Mesendoderm (in vitro differentiated cells): ENCODE measurements at places on chromosomes 13 and 19.

DNA sequence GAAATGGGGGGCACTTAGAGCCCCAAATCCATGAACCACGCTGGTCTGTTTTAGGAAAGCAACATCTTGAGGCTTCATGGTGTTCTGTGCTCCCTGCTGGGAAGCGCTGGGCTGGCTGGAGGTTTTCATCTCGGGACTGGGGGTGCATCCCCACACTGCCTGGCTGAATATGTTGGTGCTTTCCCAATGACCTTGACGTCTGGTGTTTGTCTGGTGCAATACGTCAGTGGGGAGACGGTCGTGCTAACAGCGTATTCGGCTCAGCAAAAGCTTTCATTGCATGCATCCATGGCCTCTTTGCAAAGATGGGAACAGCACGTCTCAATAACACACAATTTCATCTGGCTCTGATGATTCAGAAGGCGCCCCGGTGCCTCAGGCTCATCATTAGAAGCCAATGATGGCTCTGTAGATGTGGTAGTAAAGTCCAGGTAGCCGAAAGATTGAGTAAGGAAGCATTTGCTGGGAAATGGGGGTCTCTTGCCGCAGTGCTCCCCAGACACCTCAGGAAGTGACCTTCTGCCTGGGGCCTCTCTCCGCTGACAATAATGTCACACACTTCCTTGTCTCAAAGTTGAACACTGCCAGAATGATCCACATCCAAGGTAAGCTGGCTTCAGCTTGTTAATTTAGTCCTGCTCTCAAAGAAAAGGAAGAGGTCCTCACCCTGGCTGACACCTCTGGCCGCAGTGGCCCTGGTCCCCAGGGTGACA lies 97.7 kb downstream of the ING1 start:
- H3K27me3 ChIP-seq: no peaks in the 10 kb centered on the region
- H3K36me3 ChIP-seq: no peaks in the 10 kb centered on the region
- no peaks in the 10 kb centered on the region for H3K4me1 ChIP-seq
- no peak overlapping the region for H3K4me3 ChIP-seq
- H3K27ac ChIP-seq: no peak overlapping the region

GRCh38 chr13:27924529-27925141 lies 4.8 kb downstream of the PDX1 start:
- H3K27me3 ChIP-seq: peaks cover 95% of the 10 kb centered on the region
- H3K4me3 ChIP-seq: no peak overlapping the region
- no peak for DNase-seq
- H3K36me3 ChIP-seq: no peaks in the 10 kb centered on the region
- peaks cover 2% of the 10 kb centered on the region for H3K4me1 ChIP-seq

GRCh38 chr13:72255908-72256307 lies 388.9 kb upstream of the DACH1 start:
- DNase-seq: peak; percentile 85
- H3K27me3 ChIP-seq: no peaks in the 10 kb centered on the region
- H3K27ac ChIP-seq: no peak overlapping the region

- no peaks in the 10 kb centered on the region for H3K36me3 ChIP-seq
- peak within 1 kb of the TSS; percentile 86 for H3K4me3 ChIP-seq
- H3K27ac ChIP-seq: peak within 1 kb of the TSS; percentile 58
- peak; percentile 91 for DNase-seq
- no peaks in the 10 kb centered on the region for H3K27me3 ChIP-seq
- peaks cover 2% of the 10 kb centered on the region for H3K4me1 ChIP-seq
These were observed at the start of gene SBNO2 for GRCh38 chr19:1173845-1174809. SBNO2 (minus strand) TSS chr19:1174268; CDS start chr19:1154276, 19,992 bp downstream.

- no peaks in the 10 kb centered on the region for H3K36me3 ChIP-seq
- H3K27me3 ChIP-seq: no peaks in the 10 kb centered on the region
- peaks cover 8% of the 10 kb centered on the region for H3K4me1 ChIP-seq
- DNase-seq: no peak
These were observed 105.3 kb downstream of the RGCC start for GRCh38 chr13:41562541-41563178.

GRCh38 chr13:25717666-25718197 lies 334.1 kb downstream of the SHISA2 start:
- H3K27me3 ChIP-seq: no peaks in the 10 kb centered on the region
- H3K36me3 ChIP-seq: no peaks in the 10 kb centered on the region
- no peaks in the 10 kb centered on the region for H3K4me1 ChIP-seq
- no peak for DNase-seq
- no peak overlapping the region for H3K4me3 ChIP-seq

GRCh38 chr19:56162258-56162657 lies 13.6 kb upstream of the GALP start:
- H3K36me3 ChIP-seq: no peaks in the 10 kb centered on the region
- H3K27ac ChIP-seq: no peak overlapping the region
- DNase-seq: no peak

DNA sequence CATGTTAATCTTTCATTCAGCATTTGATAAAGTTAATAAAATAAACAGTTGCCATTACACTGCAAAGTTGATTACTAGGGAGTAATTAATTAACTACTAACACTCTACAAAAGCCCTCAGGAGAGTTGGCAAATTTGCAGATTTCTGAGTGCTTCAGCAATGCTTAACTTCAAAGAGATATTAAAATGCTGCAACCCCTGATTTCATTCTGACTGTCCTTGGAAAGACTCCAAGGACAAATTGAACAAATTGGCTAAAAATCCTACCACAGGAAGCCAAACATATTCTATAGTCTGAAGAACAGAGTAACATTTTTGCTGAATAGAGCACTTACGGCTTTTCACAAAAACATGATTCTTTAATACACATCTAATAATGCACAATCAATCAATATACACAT lies 1543.0 kb downstream of the SLITRK5 start:
- H3K27me3 ChIP-seq: no peaks in the 10 kb centered on the region
- no peak overlapping the region for H3K4me3 ChIP-seq
- H3K36me3 ChIP-seq: no peaks in the 10 kb centered on the region
- no peaks in the 10 kb centered on the region for H3K4me1 ChIP-seq
- no peak overlapping the region for H3K27ac ChIP-seq

DNA sequence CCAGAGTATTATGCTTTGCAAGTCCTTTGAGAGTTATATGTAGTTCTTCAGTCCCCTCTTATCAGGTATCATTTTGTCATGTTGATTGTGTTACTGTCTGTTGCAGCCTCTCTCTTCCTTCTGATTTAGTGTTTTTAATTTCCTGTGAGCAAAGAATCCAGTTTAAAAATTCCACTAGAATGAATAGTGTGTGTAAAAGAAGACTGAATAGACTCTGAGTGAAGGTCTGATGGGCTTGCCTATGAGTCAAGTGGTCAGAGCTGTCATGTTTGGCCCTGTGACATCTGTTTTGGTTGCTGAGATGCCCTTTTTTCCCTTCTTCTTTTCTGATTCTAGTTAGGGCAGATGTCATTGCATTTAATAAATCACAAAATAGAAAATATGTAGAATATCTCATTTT lies 23.3 kb upstream of the KCTD4 start:
- H3K4me1 ChIP-seq: peaks cover 2% of the 10 kb centered on the region
- no peak overlapping the region for H3K27ac ChIP-seq
- no peaks in the 10 kb centered on the region for H3K27me3 ChIP-seq
- no peak for DNase-seq
- H3K36me3 ChIP-seq: no peaks in the 10 kb centered on the region

GRCh38 chr19:3458229-3459088 lies 21.9 kb downstream of the SMIM24 start:
- no peaks in the 10 kb centered on the region for H3K36me3 ChIP-seq
- H3K4me3 ChIP-seq: no peak overlapping the region
- H3K4me1 ChIP-seq: peaks cover 6% of the 10 kb centered on the region
- peak; percentile 63 for DNase-seq

DNA sequence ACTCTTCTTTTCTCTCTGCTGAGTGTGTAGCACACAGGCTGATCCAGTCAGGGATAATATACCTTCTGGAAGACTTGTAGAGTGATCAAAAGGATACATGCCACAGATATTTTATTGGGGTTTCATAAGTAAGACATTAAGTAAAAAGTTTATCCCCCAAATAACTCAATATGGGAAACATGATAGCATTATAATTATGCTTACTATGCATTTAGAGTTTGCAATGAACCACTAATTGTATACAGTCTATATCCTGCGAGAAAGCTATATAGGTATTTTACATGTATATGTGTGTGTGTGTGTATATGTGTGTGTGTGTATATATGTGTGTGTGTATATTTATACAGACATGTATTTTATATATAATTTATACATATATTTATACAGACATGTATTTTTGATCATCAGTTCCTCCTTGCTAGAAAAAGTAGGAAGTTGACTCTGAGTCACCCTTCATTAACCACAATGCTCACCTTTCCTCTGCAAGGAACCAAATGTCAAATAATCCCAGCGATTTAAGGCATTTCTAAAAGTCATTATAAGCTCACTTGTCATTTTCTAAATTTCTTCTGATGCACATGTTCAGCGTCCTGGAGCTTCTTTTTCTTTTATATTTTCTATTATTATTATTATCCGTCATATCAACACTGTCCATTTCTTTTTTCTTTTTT lies 312.5 kb upstream of the OBI1 start:
- H3K27ac ChIP-seq: no peak overlapping the region
- H3K4me3 ChIP-seq: no peak overlapping the region

GRCh38 chr13:24625331-24625731 lies 54.9 kb upstream of the ATP12A start:
- no peak for DNase-seq
- H3K4me1 ChIP-seq: no peaks in the 10 kb centered on the region
- no peak overlapping the region for H3K4me3 ChIP-seq
- no peaks in the 10 kb centered on the region for H3K36me3 ChIP-seq
- no peaks in the 10 kb centered on the region for H3K27me3 ChIP-seq
- H3K27ac ChIP-seq: no peak overlapping the region

GRCh38 chr19:40348125-40348913 lies at the start of the genes C19orf47 and PLD3:
C19orf47 (minus strand) TSS chr19:40348397; CDS start chr19:40341857, 6,540 bp downstream.
PLD3 (plus strand) TSS chr19:40348695; CDS start chr19:40366484, 17,789 bp downstream.
- peak; percentile 99 for DNase-seq
- H3K4me3 ChIP-seq: peak within 1 kb of the TSS; percentile 92
- H3K27me3 ChIP-seq: no peaks in the 10 kb centered on the region
- no peaks in the 10 kb centered on the region for H3K36me3 ChIP-seq
- H3K4me1 ChIP-seq: peaks cover 3% of the 10 kb centered on the region

DNA sequence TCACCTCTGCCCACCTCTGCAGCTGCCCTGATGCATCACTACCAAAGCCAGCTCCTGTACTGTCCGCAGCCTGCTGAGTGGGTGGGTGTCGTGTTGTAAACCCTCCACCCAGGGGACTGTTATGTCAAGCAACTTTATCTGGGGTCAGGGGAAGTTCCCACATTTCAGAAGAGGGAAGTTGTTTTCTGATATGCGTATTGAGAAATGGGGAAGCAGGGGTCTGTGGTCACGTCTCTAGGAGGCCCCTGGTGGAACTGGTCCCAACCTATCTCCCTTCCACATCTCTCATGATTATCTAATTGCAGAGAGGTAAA lies 31.2 kb downstream of the CLEC17A start:
- H3K27ac ChIP-seq: no peak overlapping the region
- DNase-seq: no peak
- no peaks in the 10 kb centered on the region for H3K36me3 ChIP-seq
- no peaks in the 10 kb centered on the region for H3K4me1 ChIP-seq
- H3K4me3 ChIP-seq: no peak overlapping the region

- H3K4me3 ChIP-seq: no peak overlapping the region
- no peaks in the 10 kb centered on the region for H3K36me3 ChIP-seq
- no peaks in the 10 kb centered on the region for H3K27me3 ChIP-seq
- no peak for DNase-seq
- H3K4me1 ChIP-seq: peaks cover 4% of the 10 kb centered on the region
These were observed 9.0 kb downstream of the LSM14A start for GRCh38 chr19:34181111-34181864.

- H3K27ac ChIP-seq: no peak overlapping the region
- no peak for DNase-seq
- no peak overlapping the region for H3K4me3 ChIP-seq
- H3K36me3 ChIP-seq: no peaks in the 10 kb centered on the region
- no peaks in the 10 kb centered on the region for H3K27me3 ChIP-seq
These were observed 7.0 kb upstream of the HSPH1 start for GRCh38 chr13:31168736-31169135.

GRCh38 chr19:18170714-18171255 lies 2.8 kb upstream of the IFI30 start:
- H3K27me3 ChIP-seq: no peaks in the 10 kb centered on the region
- H3K4me3 ChIP-seq: no peak overlapping the region
- peaks cover 2% of the 10 kb centered on the region for H3K4me1 ChIP-seq
- no peaks in the 10 kb centered on the region for H3K36me3 ChIP-seq
- no peak overlapping the region for H3K27ac ChIP-seq
- DNase-seq: no peak

GRCh38 chr13:98398581-98398980 lies 178.3 kb downstream of the STK24 start:
- peaks cover 3% of the 10 kb centered on the region for H3K36me3 ChIP-seq
- no peak for DNase-seq
- no peaks in the 10 kb centered on the region for H3K27me3 ChIP-seq
- H3K4me3 ChIP-seq: no peak overlapping the region
- H3K4me1 ChIP-seq: no peaks in the 10 kb centered on the region

- H3K36me3 ChIP-seq: no peaks in the 10 kb centered on the region
- DNase-seq: peak; percentile 68
- H3K4me3 ChIP-seq: no peak overlapping the region
- no peaks in the 10 kb centered on the region for H3K4me1 ChIP-seq
- H3K27ac ChIP-seq: no peak overlapping the region
These were observed 299.5 kb downstream of the NALCN start for GRCh38 chr13:101116826-101117225.

DNA sequence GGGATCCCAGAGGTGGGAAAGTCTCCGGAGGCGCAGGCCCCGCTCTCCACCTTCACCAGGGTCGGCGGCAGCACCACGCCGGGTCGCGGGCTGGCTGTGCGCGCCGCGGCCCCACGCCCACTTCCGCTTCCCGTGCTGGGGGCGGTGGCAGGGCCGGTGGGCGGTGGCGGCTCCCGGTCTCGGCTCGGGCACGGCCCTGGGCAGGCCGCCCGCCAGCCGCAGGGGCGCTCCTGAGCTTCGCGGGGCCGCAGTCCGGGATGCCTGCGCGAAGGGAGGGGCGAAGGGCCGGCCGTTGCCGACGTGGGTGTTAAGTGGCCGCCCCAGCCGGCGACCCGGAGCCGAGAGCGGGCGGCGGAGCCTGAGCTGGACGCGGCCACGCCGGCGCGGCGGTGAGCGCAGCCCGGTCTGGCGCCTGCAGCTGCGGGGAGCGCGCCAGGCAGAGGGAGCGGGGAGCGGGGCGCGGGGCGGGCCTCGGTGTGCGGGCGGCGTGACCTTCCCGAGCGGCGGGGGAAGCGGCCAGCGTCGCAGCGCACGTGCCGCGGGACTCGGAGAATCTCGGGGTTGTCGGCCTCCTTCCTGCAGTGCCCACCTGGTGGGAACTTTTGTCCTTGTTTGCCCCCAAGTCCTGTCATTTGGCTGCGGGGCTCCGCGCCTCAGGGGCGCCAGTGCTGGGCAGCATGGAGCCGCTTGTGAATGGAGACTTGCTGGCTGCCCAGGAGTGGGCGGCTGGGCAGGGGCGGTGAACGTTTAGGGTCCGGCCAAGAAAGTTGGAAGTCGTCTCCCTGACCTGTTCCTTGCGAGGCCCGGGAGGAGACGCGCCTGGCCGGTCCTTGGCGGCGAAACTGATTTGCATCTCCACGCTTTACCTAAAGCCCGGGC lies at the start of gene SLC25A15:
TSS of gene SLC25A15 (plus strand) at position 337 of the 879 bp plus-strand sequence. CDS start 3,616 bp downstream, outside the sequence.
- peak within 1 kb of the TSS; percentile 68 for H3K4me3 ChIP-seq
- H3K36me3 ChIP-seq: peaks cover 2% of the 10 kb centered on the region
- H3K27ac ChIP-seq: peak within 1 kb of the TSS; percentile 86
- no peaks in the 10 kb centered on the region for H3K4me1 ChIP-seq
